ENCODE measurements at places on chromosomes 7 and 10.
A peak's percentile ranks its signal among the peaks of the same experiment; 100 is the strongest.

DNA sequence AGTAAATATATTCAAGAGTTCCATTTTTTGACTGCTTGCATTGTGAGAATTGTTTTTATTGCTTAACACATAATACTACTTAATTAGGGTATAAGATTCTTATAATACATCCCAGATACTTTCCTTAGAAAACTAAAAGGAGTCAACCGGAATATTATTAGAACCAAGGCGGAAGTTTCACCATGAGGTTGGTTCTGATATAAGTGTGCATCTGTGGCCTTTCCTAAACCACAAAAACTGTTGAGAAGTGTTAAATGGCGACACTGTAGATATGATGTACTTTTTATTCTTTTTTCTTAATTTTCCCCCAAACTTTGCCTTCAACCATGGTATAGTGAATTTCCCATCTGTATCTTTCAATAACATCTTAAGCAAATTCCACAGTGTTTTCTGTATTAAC is 32.3 kb upstream of the INHBA start:
- DNase-seq = no peak

DNA sequence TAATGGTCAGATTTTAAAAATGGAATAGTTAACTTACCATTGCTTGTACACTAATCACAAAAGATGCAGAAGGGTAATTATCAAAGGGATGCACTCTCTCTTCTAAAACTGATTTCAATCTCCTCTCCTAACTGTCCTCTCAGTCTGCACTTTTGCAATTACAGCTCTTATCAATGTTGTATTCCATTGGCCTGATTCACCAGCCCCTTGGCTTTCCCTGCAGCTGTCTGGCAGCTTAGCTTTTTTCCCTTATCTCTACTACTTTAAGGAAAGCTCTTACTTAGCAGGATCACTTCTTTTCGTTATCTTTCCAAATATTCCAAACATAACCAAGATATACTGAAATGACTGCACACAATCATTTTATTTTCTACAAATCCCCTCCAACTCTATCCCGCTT is 448.8 kb downstream of the GRM8 start:
- DNase-seq = no peak

DNA sequence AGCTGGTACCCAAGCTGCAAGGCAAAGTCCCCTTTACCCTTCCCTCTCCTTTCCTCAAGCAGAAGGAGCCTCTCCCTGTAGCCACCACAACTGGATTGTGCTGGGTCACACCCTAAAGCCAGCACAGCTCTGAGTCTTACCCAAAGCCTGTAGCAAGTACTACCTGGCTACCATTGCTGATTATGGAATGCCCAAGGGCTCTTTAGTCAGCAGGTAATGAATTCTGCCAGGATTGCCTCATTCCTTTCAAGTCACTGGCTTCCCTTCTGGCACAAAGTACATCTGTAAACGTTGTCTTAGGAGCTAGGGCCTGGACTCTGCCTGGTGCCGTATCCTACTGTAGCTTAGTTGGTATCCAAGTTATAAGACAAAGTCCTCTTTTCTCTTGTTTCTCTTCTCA is 52.0 kb downstream of the FAS start:
- no peak for DNase-seq

- no peak for DNase-seq
These were observed 657.2 kb downstream of the INHBA start for GRCh38 chr7:41045556-41046123.

DNA sequence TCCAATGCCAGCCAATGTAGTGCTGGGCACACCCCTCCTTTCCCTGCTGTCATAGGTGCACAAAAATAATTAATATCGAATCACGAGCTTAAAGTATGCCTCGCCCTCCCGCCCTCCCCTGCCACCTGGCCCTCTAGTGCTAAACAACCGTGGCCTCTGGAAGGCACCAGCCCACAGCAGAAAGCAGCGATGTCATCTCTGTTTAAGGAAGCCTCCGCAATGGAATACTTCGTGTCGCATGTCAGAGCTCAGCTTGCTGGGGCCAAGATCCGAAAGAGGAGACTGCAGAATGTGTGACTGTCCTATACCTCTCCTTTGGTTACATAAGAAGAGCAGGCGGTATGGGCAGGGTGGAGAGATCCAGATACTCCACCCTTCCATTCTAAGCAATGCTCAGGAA is 71.5 kb downstream of the RHOBTB1 start:
- DNase-seq = no peak

DNA sequence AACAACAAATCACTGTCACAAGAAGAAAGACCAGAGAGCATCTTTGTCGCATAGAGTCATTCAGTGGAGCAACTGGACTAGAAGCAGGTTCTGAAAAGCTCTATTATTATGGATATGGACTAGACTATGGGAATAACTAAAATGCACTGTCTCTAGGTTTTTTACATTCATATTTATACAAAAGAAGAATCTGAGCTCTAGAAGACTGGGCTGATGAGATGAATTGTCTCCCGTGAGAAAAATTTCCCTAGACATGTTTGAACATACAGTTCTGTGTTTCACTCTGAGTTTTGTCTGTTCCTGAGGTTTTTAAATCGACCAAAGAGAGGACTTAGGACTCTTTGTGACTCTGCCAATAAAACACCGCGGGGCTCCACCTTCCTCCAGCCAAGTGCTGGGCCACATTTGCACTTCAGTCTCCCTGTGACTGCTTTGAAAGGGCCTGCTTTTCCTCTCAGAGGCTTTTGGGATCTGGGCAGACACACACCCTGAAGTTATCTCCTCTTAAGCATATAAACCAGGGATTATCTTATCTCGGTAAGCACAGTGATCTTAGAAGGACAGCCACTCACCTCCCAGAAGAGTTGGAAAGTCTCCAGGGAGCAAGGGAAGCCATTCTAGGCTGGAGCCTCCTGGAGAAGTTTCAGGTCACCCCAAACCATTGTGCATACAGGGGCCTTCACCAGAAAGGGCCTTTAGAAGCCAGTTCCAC is 101.0 kb upstream of the JCAD start:
- no peak for DNase-seq

DNA sequence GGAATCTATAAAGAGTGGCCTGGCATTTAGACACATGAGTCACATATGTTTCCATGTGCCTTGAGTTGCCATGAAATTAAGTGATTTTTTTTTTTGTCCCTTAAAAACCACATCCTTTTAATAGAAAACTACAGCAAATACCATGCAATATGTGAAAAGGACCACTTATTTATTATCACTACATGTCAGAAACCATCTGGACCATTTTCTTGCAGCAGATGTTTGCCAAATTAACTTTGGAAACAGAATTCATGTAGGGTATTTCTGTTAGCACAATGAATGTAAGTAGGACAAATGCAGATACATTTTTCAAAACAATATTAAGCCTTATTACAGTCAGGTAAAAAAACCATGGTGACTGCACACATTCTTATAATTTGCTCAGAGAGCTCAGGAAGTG is 230.6 kb downstream of the REEP3 start:
- DNase-seq = no peak

DNA sequence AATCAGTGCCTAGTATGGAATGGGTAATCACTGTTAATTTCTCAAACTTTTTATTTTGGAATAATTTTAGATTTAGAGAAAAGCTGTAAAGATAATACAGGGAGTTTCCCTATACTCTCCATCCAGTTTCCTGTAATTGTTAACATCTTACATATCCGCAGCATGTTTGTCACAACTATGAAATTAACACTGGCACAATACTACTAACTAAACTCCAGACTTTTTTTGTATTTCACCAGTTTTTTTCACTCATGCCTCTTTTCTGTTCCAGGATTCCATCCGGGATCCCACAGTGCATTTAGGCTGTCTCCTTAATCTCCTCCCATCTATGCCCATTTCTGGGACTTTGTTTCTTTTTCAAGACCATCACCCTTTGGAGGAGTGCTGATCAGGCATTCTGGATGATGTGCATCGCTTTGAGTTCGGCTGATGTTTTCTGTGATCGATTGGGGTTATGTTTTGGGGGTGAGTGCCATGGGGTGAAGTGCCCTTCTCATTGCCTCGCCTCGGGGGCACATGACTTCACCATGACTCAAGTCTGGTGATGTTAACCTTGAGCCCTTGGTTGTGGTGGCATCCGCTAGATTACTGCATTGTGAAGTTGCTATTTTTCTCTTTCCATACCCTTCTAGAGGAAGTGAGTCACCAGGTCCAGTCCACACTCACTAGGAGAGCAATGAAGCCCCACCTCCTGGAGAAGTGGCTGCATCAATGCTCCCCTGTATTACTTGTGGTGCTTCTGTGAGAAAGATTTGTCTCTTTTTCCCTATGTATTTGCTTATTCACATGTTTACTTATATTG is 43.9 kb upstream of the GRB10 start:
- no peak for DNase-seq

DNA sequence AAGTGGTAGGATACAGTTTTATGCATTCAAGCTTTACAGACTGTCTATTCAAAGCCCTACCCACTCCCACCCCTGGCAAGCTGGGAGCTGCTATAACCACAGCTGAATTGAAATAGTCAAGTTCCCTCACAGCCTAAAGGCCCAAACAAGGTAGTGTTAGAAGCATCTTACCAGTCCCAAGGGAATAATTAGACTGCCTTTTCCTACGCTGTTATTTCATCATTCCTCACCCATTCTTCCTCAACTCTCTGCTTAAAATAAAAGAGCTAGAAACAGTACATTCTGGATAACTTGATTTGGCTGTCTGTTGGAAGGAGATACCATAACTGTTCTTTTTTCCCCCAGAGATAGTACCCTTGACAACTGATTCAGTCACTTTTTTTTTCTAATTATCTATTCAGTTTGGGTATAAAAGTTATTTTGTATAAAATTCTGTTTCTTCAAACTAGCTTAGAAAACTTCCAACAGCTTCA is 54.0 kb downstream of the RAPGEF5 start:
- no peak for DNase-seq

- no peak for DNase-seq
These were observed 106.7 kb downstream of the ITGB1 start for GRCh38 chr10:32851301-32851700.

DNA sequence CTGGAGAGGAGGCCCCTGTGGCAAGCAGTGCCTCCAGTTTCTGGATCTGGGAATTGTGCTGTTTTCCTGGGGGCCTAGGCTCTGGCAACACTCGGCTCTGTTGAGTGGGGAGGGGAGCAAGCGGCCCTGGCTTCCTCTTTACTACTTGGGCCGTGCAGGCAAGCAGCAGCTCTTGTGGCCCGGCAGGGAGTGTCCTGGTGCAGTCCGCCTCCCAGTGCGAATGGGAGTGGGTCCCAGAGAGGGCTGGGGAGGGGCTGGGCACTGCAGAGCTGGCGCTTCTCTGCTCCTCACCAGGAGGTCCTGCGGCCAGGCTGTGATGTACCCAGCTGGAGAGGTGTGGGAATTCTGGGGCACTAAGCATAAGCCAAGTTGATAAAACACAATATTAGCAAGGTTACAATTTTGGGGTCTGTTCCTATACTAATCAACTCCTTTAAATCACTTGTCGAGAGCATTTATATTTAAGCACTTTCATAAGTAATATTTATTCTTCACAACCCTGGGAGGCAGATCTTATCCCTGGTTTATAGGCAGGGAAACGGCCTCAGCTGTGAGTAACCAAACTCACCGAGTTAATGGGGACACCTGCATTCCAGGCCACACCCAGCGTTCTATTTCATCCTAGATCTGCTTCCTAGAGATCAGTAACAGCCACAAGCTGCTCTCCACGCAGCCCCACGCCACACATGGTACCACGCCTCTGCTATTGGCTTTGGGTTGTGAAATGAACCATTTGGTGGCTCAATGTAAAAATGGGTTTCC is 183.4 kb upstream of the PLXNA4 start:
- DNase-seq = no peak

- no peak for DNase-seq
These were observed 40.5 kb upstream of the GDF10 start for GRCh38 chr10:47259466-47259865.

DNA sequence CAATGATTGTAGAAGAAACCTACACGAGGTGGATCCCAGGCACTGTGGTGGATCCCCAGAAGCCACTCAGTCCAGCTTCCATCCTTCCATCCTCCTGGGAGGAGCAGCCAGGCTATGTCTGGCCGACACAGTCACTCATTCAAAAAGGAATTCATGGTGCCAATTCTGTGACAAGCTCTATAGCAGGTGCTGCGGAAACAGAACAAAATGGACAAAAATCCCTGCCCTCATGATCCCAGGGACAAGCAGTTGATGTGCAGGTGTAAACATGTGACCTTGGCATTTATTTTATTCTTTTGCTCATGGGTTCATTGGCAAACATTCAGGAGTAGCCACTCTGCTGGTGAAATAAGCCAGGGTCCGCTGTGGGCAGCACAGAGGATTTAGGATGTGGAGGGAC is 49.2 kb upstream of the FGFR2 start:
- DNase-seq = no peak

DNA sequence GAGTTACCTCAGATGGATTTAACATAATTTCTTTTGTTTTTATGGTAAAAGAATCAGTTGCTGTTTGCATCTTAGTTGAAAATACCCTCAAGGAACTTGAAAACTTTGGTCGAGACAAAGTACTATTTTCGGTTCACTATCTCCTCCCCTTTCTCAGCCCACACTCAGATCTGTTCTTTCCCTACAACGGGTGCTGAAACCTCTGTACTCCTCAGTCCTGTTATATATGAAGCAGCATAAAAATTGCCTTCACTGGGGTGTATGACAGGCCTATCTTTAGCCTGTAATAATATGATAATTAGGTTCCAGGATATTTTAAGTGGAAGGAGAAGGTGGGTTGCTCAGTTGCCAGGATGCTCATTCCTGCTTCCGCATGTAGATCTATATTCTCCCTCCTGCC is 105.2 kb upstream of the NOBOX start:
- no peak for DNase-seq

GRCh38 chr10:42932735-42933447 is 144.0 kb upstream of the RET start:
- DNase-seq = peak; percentile 58

DNA sequence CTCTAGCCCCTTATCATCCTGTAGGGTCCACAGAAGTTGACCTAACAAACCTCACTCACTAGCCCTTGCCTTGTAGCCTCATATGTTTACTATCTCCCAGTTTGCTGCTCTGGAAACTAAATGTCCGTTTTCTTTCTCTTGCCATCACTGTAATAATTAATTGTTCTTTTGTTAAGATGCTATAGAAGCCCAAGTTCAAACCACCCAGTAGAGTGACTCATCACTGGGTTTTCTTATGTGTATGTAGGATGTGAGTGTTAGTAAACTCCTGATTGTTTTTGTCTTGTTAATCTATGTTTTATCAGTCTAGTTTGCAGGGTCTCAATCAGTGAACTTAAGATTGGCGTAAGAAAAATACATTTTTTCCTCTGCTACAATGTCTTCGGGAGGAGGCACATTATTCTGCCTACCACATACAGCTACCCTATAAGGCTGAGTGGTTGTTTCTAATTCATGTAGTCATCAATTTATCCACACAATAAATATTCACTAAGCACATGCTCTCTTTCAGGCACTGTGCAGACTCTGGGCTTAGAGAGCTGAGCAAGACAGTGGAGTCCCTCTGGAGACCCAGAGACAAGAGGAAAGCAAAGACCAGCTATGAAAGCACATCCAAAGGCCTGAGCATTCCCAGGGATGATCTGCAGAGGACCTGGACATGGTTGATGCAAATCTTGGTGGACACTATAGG is 474.1 kb upstream of the AKR1E2 start:
- DNase-seq = no peak

All from H1 (cell line).